ENCODE measurements at places on chromosomes 6 and 20. TPM values are rescaled to one million over a fixed set of nuclear protein-coding genes. Genes with fewer than 3 reads are reported as not detected.

Gene POLR3F
- 12.2 TPM for total RNA-seq

Gene MYMX
- 11.2 TPM for total RNA-seq

DNA sequence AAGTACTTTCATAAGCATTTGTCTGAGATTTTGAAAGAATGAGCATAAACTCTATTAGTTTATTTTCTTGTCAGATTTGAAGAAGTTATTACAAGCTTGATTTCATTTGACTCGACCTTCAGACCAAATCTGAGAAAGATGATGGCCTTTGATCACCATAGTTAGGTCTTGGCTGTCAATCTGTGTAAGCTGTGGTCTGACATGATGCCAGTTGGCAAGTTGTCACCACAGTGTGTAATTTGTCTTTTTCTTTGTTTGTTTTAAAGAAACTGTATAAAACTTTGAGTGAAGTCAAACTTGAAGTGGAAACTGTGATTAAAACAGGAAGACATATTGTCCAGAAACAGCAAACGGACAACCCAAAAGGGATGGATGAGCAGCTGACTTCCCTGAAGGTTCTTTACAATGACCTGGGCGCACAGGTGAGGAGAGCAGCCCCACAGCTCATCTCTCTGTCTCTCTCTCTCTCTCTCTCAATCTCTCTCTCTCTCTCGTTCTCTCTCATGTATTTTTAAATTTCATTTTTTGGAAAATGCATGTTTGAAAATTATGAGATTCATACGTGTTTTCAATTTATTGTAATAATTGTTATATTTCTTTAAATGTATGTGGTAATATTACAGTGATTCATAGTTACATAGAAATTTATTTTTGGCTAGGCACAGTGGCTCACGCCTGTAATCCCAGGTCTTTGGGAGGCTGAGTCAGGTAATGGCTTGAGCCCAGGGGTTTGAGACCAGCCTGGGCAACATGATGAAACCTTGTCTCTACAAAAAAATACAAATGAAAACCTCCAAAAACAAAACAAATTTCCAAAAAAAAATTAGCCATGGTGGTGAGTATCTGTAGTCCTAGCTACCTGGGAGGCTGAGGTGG is 208.1 kb downstream of the UTRN start:
- H3K4me3 ChIP-seq = no peak overlapping the region
- no peak for DNase-seq
- H3K27ac ChIP-seq = no peak overlapping the region
- H3K4me1 ChIP-seq = no peaks in the 10 kb centered on the region
- peaks cover 4% of the 10 kb centered on the region for H3K27me3 ChIP-seq

Gene NKX2-2
- total RNA-seq = 0.82 TPM
